ENCODE measurements at places on chromosomes 7 and 10.

DNA sequence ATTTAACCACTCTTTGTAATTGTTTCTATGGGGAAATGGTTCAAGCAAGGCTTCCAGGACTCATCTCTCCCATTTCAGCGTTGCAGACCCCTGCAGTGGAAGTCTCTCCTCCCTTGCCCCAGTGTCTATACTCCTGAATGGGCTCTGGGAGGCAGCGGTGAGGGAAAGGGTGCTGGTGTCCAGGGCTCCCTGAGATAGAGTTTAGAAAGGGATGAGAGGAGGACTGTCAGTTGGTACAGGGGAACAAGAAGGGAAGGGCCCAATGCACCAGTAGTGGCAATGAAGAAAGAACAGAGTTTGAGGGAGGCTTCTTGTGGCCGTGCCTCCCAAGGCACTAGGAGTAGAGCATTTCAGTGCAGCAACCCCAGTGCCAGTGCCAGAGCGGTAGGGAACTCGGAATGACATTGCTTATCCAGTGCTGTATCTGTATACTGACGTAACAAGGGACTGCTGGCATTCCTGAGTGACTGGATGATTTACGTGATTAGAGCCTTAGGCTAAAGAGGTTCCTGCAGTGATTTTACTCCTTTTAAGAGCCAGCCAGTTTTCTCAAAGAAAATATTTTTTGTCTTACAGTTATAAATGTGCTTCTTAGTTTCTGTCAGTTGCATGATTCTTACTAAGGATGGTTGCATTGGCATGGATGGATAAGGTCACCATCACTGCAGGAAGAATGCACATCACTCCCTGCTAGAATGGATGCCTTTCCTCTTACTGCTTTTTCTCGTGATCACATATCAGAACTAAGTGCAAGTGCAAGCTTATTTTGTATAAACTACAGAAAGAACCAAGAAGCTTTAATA, 28.0 kb downstream of the PRPF18 start:
- no peak for DNase-seq

GRCh38 chr7:11343818-11344413, 370.2 kb downstream of the PHF14 start:
- no peak for DNase-seq

- no peak for DNase-seq
These were observed 53.1 kb downstream of the TEX36 start for GRCh38 chr10:125629758-125630376.

GRCh38 chr10:31129880-31130405, 98.3 kb upstream of the ZNF438 start:
- DNase-seq, result no peak

- no peak for DNase-seq
These were observed 19.5 kb downstream of the TAS2R41 start for GRCh38 chr7:143497008-143497795.

GRCh38 chr7:12320241-12320986, 83.3 kb downstream of the VWDE start:
- DNase-seq, result no peak

DNA sequence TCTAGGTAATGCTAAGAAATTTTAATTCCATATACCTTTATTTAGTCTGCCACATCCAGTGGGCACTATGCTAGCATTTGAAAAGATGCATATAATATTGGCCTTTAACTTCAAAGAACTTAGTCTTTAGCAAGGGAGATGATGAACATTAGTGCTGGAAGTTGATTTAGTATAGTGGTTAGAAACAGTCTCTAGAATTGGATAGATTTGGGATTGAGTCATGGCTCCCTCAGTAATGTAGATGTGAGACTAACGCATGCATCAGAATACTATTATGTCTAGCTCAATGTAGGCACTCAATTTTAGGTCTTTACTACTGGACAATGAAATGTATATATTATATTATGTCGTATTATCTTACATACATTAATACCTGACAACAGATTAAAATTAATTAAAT, 5.8 kb downstream of the DKK1 start:
- DNase-seq, result no peak

DNA sequence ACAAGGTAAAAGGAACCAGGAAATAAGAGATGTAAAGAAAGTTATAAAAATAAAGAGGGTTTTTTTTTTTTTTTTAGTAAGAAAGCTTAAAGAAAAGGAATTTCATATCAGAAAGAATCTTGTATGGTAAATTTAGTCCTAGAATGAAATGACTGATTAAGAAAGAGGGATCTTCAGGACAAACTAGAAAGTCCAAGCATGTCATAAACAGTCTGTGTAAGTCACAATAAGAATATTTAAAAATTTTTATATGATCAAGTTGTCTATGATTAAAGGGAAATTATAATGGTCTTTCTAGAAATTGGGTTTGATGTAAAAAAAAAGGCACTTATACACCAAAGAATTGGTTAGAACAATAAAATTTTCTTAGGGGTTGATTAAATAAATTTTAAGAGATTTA, 289.5 kb downstream of the XPNPEP1 start:
- no peak for DNase-seq

- DNase-seq, result no peak
These were observed 491.3 kb downstream of the RPS24 start for GRCh38 chr10:78524941-78525340.

- DNase-seq, result no peak
These were observed 242.4 kb downstream of the SEMA3A start for GRCh38 chr7:83952236-83952635.

DNA sequence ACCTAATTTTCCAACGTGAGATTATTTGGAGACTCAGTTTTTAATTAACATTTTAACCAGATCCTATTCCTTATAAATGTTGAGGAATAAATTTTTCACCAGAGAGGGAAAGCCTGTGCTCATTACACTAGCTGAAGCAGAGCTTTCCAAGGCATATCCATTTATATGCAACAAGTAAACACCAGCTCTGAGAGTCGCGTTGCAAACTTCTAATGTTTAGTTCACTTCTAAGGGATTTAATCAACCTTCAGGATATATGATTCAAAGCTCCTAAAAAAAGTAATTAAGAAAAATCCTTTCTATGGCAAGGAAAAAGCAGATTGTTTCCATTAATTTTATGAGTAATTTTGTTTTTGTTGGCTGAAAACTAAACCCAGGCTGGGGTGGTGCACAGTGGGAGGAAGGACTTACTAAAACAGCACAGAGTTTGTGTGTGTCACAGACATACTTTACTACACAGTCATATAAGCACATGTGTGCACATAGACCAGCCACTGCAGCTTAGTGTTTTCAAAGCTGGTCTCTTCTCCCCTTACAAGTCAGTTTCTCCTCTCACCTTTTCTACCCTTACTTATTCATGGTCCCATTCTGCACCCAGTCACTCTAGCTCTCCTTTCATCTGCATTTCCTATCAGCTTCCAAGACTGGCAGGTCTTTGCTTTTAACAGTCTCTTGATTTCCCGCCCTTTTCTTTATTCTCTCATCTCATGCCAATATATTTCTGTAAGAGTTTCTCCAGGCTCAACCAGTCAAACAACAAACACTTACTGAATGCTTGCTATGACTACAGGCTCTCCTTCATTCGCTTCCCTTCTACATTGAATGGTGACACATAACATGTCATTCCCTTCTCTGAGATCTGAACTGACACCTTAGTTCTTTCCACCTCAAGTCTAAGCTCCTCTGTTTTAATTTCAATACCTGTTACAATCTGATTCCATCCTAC, 81.1 kb upstream of the FZD1 start:
- no peak for DNase-seq

DNA sequence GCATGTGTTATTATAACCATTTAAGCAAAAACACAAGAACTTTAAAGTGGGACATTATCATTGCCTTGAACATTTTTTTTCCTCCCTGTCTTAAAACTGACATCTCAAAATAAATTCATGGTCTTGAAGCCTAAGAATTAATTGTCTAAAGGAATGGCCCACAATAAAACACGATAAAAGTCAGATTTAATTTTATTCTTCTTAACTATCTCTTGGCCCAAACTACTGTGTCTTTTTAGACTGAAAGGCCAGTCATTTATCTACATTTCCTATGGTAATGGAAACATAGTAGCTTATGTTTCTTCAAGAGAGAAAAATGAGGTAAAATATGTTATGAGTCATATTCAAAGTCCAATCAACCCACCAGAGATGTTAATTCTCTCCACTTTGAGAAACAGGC, 24.4 kb upstream of the ETV1 start:
- no peak for DNase-seq

- DNase-seq, result no peak
These were observed 19.0 kb downstream of the NAPEPLD start for GRCh38 chr7:103129702-103130549.

- DNase-seq, result no peak
These were observed 44.0 kb upstream of the HPSE2 start for GRCh38 chr10:99279626-99280111.

DNA sequence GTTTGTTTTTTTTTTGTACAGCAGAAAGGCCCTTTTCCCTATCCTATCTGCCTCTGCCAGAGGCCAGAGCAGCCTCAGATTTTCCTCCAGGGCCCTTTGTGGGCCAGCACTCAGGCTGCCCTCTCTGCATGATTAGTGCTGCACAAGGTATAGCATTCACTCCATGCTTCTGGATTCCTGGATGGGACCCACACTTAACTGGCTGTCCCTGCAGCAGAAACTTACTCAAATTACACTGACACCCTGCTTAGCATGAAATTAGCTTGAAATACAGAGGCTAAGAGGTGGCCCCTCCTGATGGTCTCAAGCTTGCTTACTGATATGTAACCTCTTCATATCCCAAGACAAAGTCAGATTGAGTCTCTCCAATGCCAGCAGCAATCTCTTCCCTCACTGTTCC, 239.3 kb downstream of the SORCS1 start:
- DNase-seq, result no peak

DNA sequence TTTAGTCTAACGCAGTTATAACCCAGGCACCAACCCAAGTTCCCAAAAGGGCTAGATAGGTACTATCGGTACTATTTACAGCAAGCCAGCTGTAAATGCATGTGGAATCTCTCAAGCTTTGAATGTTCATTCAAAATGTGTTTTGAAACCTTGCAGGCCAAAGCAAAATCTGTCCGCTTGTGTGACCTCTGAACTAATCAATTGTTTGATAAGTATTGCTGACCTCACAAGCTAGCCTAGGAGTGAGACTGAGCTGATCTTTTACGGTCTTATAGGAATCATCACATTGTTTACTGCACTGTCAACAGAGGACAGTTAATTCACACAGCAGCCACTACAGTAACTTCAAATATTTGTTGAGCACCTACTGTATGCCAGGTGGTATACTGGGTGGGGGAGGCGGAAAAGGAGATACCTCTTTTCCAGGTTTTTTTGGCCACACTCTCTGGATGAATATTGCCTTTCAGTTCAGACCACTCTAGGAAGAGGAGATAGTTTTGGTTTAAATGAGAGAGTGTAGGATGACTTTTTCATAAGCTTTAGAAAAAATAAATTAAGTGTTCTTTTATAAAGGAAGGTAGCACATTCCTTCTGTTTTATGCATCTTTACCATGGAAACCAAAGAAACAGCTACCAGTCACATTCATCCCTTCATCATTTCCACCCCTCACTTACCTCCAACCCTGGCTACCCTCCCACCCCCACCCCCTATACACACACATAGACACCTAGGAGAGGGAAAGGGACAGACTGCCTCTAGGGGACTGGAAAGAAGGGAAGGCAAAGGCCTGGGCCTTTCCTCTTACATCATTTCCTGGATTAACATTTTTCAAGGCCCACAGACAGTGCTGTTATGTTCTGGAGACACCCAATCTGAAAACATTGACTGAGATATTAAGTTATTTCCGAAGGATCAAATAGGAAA, 2.4 kb downstream of the PAPSS2 start:
- DNase-seq, result no peak

DNA sequence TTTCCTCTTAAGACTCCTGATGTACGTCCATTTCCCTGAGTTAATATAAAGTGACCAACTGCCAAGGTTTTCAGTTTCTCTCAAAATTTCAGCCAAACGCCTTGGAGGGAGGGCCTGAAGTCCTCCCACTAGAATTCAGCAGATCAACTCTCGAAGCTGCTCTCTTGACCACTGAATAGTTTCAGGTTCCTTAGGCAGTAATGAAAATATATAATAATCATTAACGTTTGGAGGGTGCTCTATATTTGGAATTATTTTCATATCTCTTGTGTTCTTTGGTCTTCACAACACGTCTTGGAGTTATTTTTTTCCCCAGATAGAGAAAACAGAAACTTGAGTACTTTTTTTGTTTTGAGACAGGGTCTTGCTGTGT, 123.6 kb upstream of the SFMBT2 start:
- DNase-seq, result no peak

DNA sequence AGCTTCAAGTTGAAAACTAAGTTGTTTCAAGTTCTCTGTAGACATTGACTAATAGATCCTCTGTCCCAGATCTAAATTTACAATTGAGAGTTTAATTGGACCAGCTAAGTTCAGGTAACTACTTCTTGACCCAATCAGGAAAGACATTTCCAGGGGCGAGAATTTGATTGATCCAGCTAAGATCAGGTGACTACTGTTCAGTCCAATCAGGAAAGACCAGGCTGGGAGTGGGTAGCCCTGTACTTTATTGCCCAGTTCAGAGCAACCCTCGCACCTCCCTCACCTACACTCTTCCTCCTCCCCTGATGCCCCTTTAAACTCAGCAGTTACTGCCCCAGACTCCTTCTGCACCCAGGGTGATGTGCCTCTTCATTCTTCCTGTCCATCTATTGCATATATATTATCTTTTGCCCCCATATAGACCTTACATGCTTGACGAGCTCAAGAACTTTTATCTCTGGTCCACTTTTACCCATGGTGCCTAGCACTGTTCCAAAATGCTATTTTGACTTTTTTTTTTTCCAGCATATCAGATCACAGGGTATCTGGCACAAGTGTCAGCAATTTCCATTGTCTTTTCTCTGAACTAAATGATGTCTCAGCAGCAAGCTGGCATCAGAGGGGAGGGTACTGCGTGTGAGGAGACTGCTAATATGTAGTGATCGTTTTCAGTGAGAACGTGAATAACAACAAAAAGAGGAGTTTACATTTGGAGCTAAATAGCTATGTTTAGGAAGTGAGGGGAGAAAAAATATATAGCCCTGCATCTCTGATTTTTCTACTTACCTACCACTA, 169.4 kb downstream of the KIAA1217 start:
- DNase-seq, result no peak

DNA sequence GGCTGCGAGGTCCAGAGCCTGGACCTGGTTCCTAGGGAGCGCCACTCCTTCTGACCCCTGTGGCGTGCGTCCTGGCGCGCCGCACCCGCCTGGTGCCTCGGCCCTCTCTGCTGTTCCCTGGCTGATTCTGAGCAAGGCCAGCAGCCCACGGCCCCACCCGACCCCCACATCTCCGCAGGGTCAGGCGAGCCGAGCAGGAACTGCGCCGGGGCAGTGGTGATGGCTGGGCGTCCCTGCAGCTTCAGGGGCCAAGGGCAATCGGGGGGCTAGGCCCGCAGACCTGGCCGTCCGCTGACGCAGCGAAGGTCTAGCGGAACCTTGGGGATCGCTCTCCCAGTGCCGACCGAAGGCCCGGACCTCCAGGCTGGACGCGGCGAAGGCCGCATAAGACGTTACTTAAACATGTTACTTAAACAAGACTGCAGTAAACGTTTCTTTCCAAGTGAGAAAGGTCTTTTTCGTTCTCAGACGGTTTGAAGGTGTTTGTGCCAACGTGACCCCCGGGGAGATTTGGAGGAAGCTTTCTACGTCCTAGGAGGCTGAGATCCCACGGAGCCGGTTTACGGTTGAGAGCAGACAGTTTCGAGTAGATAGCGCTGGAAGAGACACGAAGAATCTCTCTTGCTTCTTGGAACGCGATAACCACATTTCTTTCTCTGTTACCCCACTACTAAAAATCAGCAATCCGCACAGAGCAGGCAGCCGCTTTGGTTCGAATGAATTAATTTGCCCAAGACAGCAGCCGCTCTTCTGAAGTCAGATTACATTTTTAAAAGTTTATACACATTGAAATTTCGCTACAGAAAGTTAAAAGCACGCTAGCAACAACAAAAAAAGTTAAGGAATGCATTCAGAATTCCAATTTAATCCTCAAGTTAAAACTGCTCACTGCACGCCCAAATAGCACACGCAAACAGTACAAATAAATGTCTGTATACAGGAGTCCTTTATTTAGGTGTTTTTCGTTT, 4.9 kb upstream of the NKX2-3 start:
- DNase-seq, result no peak
